ENCODE measurements at places on chromosomes 7 and 10.

DNA sequence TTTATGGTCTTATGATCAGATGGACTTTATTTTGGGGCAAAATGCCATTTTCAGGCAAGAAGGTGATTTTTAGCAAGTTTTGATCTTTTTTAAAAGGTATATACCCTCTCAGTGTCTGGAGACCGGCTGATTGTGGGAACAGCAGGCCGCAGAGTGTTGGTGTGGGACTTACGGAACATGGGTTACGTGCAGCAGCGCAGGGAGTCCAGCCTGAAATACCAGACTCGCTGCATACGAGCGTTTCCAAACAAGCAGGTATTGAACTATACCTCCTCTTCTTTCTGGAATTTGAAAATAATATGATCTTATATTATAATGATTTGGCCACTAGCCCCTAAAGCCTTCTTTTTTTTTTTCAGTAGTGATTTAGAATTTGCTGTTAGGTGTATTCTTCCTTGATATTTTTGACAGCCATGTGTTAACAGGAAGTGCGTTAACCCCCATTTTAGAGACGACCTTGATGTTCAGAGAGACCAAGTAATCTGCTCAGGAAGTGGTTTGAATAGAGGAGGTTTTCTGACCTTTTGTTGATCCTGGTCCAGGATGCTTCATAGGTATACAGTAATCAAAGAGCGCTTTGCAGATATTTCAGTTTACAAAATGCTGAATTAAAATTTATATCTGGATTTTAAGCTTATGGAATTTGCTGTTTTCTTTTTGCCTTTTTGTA lies 6.2 kb downstream of the BUB3 start:
- DNase-seq, result peak; percentile 52

- DNase-seq, result no peak
Observed at GRCh38 chr10:110335314-110336064, 30.8 kb upstream of the SMNDC1 start.

DNA sequence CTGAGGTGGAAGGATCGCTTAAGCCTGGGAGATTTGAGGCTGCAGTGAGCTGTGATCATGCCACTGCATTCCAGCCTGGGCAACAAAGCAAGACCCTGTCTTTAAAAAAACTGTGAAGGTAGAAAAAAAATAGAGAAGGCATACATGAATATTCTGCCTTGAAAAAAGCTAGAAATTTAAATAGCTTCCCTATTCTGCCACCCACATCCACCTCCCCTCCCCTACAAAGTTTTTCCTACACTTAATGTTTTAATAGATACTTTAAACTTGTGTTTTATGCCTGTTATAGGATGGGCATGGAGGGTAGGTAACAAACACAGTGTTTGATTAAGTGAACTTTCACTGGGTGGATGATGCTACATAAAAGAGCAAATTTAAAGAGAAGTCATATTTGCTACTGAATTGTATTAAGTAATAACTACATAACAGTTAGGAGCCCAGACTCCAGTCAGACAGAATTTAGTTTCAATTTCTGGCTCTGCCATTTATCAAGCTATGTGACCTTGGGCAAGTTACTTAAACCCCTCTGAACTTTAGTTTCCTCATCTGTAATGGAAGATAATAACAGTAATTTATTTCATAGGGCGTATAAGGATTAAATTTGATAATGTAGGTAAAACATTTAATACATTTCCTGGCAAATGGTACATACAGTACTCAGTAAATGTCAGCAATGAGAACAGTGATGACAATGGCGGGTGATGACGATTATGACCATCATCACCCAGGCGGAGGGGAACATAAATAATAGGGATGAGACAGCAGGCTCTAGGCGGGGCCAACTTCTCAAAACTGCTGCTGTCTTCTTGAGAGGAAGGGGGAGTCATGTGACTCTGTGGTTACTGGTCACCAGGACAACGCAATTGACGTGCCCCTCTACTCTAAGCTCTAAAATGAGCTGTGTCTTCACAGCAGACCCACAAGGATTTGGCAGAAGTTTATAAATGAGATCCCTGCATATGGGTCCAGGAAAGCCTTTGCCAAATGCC lies 15.8 kb downstream of the DNMBP start:
- DNase-seq, result peak; percentile 43

DNA sequence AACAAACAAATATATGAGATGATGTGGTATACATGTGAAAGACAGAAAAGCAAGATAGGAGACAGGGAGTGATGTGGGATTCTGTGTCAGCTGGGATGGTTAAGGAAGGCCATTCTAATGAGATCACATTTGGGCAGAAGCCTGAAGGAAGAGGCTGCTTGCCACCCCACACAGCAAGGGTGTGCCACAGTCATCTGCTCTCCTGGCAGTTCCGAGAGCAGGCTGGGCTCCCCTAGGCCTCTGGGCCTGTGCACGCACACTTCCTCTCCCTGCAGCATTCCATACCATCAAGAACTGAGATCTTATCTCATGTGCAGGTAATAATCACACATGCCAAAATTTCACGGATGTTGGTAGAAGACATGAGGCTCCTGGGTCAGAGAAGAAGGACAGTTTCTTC lies 43.1 kb downstream of the SYPL1 start:
- DNase-seq, result no peak

DNA sequence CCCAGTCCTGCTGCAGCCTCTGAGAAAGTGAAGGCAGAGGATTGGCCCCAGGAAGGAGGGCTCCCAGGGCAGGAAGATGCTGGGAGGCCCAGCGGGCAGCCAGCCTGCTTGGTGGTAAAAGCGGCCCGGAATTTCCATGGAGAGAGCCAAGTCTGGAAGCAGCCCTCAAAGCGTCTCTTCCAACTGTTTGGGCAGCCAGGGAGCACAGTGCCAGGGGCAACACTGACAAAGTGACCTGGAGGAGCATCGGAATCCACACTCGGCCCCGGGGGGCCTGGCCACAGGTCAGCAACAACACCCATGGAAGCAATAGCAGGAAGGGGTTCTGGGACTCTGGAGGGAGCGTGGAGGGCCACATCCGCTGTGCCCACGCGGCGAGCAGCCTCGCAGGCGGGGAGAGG lies 63.2 kb upstream of the FGFR2 start:
- no peak for DNase-seq

DNA sequence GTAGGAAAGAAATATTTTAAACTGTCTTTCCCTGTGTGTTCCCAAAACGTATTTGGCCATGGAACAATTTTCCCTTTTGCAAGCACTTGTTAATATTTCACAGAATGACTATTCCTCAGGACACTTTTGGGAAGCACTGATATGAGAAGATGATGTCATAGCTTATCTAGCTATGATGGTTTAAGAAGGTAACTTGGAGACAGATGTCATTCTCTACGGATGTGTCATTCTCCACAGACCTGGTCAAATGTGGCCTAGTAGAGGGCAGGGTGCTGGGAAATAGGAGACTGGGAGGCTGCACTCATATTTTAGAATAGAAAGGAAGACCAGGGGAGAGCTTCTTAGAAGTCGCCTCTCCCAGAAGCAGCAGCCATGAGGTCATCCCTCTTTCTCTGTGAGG lies 220.7 kb upstream of the GLI3 start:
- DNase-seq, result no peak

GRCh38 chr10:57791546-57791945 lies 476.1 kb downstream of the IPMK start:
- no peak for DNase-seq

Data from CD4-positive, alpha-beta T cell treated with Interleukin-15 for 4 hours (primary cell).